ENCODE measurements at places on chromosomes 1 and 21.

GRCh38 chr1:77680173-77680572, 2.3 kb downstream of the ZZZ3 start:
- no peak for DNase-seq

DNA sequence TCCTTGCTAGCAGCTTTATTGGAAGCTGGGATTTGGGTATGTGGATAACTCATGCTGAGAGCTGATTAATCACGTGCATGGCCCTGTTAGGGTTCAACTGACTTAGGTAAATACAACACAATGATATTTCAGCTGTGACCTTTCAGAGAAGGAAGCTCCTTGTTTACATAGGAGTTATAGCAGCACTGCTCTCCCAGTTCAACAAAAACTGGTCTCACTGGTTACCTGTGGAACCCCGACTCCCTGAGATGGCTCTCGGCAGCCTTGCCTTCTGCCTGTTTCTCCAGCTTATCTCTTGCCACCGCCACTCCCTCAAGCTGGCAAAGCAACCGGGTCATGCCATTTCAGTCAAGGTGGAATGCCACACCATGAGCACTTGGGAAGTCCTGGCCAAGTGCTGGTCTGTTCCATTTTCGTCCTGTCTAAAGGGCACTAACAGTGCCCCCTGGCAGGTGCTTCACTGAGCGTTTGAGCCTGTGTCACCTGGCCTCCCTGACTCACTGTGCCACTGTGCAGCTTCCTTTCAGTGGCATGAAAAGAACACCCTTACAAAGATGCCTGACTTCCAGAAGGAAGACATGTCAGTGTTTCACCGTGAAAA, 31.6 kb downstream of the DOP1B start:
- no peak for DNase-seq

DNA sequence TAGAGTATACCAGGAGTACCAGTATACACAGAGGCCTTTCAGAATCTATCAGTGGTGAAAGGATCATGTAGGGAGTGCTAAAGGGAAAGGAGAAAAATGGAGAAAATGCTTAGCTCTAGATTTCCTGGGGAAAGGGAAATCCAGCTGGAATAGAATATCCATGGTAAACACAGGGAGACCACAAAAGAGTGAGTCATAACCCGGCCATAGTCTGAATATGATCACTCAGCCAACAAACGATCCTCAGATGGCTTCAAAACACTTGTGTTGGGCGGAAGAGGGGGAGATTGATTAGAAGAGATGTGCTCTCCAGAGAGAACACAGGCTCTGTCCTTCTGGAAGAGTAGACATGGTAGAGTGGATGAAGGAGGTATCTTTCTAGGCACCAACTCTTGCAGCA, 180.6 kb downstream of the PAPPA2 start:
- DNase-seq: no peak

- no peak for DNase-seq
These were observed 13.8 kb upstream of the SIM2 start for GRCh38 chr21:36684957-36685714.

GRCh38 chr1:11658542-11658941, 3.9 kb downstream of the FBXO44 start:
- DNase-seq: no peak

DNA sequence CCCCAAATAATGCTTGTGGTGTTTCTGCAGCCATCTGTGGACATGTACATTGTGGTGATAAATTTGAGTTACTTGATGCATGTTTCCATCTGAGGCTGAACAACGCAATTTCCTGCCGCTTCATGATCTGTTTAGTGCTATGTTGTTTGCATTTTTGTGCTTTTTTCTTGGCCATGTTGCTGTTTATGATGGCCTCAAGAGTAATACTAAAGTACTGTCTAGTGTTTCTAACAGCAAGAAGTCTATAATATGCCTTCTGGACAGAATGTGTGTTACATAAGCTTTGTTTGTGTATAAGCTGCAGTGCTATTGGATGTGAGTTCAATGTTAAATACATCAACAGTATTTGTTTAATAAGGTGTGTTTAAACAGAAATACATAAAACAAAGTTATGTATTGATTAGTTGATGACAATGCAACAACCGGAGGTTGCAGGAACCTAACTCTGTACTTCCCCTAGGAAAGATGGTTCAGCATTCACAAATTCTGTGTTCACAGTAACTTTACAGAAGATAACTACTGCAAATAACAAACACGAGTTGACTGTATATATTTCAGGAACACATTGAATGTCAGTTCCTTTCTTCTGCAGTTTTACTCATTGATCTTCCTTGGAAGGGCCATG, 114.8 kb upstream of the USP24 start:
- no peak for DNase-seq

GRCh38 chr1:46211051-46211450, 7.9 kb downstream of the LURAP1 start:
- no peak for DNase-seq

- DNase-seq: no peak
These were observed 19.2 kb downstream of the NLRP3 start for GRCh38 chr1:247435030-247435758.

- DNase-seq: peak; percentile 20
These were observed 54.7 kb downstream of the APP start for GRCh38 chr21:26115899-26116298.

DNA sequence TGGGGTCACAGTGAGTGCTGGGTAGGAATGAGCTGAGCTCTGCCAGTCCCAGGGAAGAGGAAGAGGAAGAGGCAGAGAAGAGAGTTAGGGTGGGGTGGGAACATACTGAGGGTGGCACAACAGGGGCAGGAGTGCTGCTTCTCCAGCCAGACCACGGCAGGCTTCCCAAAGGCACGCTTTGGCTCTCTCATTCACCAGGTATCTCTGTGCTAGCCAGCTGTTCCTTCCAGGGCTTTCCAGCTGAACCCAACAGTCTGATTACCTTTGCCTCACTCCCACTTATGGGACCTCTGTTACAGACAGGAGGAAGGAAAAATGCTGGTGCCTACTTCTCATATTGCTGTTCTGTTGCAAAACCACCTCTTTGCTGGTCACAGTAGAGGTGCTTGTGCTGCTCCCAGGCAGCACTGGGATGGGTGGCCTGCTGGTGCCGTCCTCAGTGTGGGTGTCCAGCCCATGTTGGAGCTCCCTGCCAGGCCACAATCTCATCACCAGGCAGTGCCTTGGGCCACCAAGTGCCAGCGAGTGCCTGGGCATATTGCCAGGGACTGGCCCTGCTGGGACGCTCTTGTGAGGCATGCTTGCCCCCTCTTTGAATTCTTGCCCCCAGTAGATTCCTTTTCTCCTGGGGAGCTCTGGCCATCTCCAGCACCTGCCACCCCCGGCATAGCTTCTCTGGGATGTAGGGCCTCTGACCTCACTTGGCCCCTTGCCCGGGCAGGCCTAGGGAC, 2.1 kb downstream of the ADORA1 start:
- DNase-seq: no peak

Data from NCI-H1930 (cell line).